ENCODE measurements at places on chromosomes 3 and 15.

DNA sequence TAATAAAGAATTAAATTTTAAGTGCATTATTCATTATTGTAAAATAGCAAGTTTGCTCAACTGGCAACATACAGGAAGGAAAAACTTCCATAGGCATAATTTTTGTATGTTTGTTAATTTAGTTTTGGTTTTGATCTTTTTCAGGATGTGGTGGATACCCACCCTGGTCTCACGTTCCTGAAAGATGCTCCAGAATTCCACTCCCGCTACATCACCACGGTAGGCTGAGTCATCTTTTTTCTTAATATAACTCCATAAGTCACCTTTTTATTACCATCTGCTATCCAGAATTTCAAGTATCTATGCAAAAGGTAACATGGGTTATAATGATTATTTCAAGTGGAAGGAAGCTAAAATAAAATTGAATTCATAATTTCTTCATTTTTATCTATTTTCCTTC lies 104.8 kb downstream of the PPP2R3A start:
- DNase-seq, result no peak

GRCh38 chr3:41769106-41769505 lies 192.8 kb downstream of the ULK4 start:
- DNase-seq, result no peak

DNA sequence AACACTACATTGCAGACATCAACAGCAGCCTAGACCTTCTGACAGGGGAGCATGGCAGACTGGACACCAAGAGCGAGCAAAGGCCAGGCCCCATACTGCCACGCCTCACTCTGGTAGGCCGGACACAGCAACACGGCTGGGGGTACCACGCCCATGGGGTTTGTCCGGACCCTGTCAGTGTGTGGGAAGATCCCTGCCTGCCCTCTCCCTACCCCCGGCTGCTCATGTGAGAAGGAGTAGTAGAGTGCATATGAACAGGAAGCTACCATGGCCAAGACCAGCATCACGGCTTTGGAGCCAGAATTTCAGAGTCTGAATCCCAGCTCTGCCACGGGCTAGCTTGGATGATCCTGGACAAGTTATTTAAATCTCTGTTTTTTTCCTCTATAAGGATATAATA lies 27.9 kb downstream of the ALDH1L1 start:
- DNase-seq, result no peak

DNA sequence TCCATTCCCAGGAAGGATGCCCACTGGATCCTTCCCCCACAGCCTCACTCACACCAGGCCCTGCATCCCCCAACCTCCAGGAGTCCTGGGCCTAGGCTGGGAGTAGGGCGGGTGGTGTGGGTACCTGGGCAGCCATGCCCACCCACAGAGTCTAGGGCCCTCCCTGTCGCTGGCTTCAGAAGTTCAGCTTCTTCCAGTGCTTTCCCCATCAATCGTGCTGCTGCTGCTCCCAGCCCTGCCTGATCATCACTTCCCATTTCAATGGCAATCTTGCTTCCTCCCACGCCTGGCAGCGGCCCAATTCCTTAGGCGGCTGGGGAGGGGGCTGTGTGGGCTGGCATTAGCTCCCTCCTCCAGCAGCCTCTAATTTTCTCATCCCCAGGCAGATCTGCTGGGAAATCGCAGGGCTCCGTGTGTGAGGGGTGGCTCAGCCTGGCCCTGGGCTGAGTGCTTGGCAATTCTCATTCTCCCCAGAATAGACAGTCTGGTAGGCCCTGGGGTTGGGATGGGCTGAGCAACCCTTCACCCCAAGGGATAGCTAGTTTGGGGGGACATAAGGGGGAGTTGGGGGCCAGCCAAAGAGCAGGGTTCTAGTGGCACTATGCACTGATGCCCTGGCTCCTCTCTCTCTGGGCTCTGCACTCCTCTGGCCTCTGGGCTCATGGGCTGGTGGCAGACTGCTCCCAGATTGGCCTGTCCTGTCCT lies 66.4 kb downstream of the SCN5A start:
- no peak for DNase-seq

DNA sequence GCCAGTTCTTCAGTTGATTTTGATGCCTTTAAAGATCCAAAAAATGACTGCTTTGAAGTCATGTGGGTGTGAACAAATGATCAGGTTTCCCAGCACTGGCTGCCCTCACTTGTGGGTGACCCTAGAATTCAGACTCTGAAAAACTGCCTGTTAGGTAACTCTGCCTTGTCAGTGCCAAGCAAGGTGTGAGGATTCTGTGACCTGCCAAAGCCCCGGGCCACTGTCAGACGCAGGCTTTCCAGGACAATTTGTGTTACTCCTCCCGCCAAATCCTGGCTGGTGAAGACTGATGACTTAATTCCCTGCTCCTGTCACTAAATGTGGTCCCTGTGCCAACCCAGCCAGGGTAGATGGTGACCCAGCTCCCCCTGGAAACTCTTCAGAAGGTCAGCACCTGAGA lies 99.2 kb upstream of the PSMD6 start:
- DNase-seq, result no peak

Measured in NCI-H187 (cell line).